ENCODE measurements at places on chromosomes 3 and 15.

DNA sequence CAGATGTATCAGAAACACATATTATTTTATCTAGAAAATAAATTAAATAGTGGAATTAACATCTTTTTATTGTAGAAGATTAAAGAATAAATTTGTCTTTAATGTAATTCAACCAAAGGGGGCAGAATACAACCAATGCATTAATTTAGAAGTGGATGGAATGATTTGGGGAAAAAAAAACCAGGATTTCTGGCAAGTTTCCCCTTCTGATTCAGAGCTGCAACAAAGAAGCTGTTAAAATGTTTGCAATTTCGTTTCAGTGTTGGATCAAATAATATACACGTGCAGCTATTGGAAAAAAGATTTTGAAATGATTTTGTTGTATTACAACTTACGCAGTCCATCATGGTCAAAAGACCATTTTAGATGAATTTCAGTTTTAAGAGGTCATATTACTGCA is 71.6 kb upstream of the ZNF280D start:
- DNase-seq = no peak

GRCh38 chr3:38493031-38493430 is 3.1 kb upstream of the EXOG start:
- no peak for DNase-seq

- DNase-seq = no peak
These were observed 358.4 kb upstream of the NR2F2 start for GRCh38 chr15:95972041-95972553.

DNA sequence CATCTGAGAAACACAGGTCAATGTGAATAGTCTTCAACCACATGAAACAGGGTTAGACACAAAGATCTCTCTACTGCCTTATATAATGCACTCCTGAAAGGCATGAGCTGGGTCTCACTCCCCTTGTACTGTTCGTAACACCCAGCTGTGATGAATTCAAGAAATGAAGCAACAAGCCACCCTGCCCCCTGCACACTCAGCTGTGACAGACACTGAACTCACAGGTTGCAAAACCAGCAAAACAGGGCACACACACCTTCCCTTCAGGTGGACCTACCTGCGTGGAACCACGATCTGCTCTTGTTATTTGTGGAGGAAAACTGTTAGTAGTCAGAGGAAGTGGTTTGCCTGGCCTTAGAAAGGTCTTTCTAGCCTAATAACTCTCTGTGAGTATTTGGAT is 64.5 kb downstream of the CERS3 start:
- no peak for DNase-seq

GRCh38 chr3:6921066-6921465 is 60.2 kb downstream of the GRM7 start:
- DNase-seq = no peak

GRCh38 chr3:52534281-52535183 is 875 bp upstream of the NT5DC2 start:
- peak; percentile 65 for DNase-seq

DNA sequence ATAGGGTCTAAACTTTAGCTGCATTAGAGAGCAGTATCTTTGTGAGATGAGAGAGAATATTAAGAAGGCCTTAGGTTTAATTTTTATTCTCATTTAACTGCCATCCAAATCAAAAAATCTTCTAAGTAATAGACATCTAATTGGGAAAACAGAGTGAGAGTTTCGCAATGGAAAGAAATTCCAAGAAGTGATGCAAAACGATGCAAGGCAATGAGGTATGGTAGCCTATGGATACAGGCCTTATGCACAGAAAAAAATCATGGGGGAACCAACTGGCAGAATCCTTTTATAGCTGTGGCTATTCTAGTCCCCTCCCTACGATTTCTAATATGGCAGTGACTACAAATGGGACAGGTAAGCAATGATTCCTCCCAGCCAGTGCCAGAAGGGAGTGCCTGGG is 225.9 kb downstream of the GREM1 start:
- DNase-seq = no peak

DNA sequence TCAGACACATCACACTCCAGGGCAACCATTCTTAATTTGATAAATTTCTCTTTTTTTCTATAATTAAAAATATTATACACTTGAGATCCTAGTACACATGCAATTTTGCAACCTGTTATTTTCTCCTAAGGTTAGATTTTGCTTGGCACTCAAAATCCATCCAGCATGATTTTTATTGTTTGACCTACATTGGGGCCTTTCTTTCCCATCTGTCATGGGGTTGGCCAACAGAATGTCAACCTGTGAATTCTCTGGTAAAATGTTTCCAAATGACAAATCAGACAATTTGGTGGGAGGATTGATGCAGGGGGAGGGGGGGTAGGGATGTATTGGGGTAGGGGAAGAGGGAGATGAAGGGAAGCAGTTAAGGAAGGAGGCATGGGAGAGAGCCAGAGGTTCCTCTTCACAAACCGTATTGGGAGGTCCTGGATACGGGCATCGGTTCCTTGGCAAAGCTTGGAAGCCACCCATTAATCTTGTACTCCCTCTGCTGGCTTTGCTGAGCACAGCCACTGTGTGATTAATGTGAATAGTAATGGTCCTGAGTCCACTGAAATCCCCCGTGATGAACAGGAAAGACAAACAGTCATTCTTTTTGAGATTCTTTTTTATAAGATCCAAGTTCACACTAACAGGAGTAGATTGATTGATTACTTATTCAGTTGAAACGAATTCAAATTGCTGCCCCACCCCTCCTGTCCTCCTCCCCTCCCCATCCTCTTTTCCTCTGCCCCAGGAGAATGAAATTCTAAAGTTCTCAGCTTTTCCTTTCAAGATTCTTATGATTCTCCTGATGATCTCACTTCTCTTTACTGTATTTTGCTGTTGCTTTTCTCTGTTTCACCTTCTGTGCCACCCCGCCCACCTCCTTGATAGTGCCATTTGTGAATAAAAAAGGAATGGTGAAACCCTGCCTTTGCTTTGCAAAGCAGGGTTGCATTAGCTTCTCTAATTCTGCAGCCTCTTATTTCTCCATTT is 82.2 kb upstream of the SLC25A26 start:
- no peak for DNase-seq
